ENCODE measurements at places on chromosomes 3 and 15.

GRCh38 chr15:52288051-52288942 is 7.3 kb downstream of the MYO5C start:
- no peak for DNase-seq

- no peak for DNase-seq
Measured at GRCh38 chr3:149042789-149043386, 43.4 kb downstream of the HLTF start.

GRCh38 chr15:64044300-64045100 is 1.8 kb downstream of the DAPK2 start:
- no peak for DNase-seq

GRCh38 chr15:77066971-77067690 is 3.8 kb downstream of the TSPAN3 start:
- peak; percentile 26 for DNase-seq

- DNase-seq, result no peak
Measured at GRCh38 chr3:99647081-99647480, 8.7 kb downstream of the COL8A1 start.

DNA sequence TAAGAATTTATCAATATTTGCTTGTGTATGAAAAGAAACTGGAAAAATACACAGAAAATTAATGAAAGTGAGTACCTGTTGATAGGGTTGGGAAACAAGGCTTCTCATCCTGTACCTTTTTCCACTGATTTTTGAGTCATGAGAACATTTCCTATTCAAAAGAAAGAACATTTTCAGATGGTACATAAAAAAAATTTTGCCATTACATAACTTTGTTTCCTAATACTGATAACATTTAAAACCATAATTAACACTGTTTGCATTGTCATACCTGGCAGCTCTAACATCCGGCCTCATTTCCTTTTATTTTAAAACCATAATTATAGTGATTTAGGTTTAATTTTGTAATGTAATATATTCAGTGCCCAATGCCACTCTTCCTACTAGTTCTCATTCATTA is 11.7 kb downstream of the NKTR start:
- no peak for DNase-seq

- DNase-seq, result no peak
Measured at GRCh38 chr3:79848876-79849275, 81.1 kb upstream of the ROBO1 start.

DNA sequence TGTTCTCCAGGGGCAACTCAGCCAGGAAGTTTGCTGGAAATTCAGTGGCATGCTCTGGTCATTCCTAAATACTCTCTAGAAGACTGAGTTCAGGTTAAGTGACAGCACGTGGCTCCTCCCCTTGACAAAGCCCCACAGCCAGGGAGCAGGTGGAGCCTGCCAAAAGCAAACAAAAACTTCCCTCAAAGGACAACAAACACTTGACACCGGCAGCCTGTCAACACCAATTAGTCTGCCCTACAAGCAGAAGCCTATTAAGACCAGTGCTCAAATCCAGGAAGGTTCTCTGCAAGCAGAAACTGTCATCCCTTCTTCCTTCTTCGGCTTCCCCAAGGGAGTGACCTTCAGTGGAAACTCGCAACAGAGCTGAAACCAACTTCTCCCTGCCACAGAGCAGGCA is 5.0 kb downstream of the MEX3B start:
- peak; percentile 55 for DNase-seq

DNA sequence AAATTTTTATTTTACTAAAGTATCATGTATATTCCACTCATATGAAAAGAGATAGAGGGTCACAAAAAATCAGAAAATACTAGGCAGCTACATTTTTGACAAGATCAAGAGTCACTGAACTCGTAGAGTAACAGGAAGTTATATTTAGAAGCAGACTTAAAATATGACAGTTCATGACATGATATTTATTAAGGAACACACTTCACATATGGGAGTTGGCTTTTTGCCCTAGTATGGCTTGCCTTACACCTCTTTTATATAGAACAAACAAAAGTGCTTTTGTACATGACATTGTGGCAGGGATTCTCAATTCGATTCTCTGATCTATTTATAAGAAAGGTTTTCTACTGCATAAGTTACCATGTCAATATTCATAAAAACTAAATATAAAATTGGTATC is 80.1 kb upstream of the GBE1 start:
- no peak for DNase-seq

- DNase-seq, result peak; percentile 89
Measured at GRCh38 chr3:139934613-139935015, 371 bp upstream of the CLSTN2 start.

DNA sequence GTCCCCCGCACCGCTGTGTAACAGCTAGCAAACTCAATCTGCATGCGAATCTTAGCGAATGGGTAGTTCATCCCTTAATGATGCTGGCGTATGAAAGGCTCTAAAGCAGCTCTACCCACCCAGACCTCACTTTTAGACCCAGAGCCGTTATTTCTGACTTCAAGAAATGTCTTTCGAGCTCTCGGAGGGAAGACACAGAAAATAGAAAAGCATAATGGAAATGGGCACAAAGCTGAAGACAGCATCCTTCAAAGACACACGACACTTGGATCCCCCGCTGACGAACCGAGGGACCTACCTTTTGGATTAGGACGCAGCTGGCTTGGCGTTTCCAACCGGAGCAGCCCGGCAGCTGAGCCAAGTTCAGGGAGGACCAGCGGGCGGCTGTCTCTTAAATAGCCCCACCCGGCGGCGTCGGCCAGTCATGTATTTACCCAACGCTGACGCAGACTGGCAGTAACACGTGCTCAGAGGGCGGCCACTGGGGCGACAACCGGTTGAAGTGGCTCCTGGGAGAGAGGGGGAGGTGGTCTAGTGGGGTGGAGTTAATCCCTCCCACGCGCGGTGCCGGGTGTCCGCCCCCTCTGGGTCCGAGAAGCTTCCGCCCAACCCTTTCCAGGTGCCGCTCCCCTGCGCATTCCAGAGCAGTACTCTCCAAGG is 1.5 kb downstream of the CCK start:
- no peak for DNase-seq

DNA sequence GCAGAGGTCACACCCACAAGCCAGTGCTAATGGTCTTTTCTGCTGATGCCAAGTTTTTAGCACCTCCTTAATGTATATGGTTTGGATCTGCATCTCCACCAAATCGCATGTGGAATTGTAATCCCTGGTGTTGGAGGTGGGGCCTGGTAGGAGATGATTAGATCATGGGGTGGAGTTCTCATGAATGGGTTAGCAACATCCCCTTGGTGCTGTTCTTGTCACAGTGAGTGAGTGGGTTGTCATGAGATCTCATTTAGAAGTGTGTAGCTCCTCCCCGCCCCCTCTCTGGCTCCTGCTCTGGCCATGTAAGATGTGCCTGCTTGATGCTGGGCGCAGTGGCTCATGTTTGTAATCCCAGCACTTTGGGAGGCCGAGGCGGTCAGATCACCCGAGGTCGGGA is 37.3 kb upstream of the KLHL6 start:
- no peak for DNase-seq

DNA sequence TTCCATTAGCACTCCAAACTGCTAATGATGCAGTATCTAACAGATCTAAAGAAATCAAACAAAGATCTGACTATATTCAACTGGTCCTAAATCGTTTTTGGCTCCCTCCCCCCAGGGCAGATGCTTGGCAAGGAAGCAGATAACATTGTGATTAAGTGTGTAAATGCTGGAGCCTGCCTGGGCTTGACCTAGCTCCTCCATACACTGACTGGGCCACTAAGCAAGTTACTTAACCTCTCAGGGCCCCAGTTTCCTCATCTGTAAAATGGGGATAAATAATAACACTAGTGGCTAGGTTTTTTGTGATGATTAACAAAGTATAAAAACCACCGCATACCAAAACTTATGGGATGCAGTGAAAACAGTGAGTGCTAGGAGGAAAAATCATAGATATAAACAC is 9.2 kb downstream of the EID1 start:
- DNase-seq, result no peak

GRCh38 chr3:72982609-72983366 is 13.8 kb upstream of the PPP4R2 start:
- no peak for DNase-seq

DNA sequence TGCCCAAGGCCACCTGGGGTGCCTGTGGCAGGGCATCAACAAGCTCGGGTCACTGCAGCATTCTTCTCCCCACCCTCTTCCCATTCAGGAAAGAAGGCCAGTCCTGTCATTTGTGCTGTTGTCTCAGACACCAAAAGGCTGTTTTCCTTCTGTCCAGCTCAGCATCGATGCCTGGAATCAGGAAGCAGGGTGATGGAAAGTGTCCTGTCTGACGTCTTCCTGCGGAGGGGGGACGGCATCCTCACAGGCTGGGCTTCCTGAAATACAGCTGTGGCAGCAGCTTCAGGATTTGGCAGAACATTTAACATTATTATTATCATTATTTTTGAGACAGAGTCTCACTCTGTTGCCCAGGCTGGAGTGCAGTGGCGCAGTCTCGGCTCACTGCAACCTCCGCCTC is 33.0 kb upstream of the ANKDD1A start:
- no peak for DNase-seq

DNA sequence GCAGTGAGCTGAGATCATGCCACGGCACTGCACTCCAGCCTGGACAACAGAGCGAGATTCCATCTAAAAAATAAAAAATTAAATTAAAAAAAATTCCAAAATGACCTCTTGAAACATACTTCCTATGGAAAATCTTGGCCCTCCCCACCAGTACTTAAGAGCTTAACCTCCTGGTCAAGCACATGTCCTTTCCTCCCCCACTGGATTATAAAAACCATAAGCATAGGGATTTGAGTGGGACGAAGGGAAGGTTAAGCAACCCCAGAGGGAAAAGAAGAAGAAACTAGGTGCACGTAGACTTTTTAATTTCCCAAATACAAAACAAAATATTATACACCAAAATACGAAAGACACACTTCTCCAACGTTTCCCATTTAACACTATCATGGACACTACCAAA is 25.3 kb downstream of the SLC4A7 start:
- no peak for DNase-seq

DNA sequence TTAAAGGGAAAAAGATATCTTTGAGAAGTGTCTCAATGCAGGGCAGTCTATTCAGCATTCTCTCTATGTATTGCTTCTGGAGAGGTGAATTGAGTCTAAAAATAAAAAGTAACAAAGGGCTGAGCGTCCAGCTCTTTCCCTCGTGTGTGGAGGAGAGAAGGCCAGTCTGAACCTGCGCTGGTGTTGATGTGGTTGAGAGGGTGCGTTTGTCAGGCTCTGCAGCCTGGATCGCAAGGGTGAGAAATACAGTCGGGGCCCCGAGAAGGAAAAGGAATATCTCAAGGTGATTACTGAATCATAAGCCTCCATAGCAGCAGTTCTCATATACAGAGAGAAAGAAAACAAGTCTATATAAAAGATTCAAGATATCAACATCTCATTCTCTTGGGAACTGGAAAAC is 494.1 kb upstream of the MDFIC2 start:
- no peak for DNase-seq

DNA sequence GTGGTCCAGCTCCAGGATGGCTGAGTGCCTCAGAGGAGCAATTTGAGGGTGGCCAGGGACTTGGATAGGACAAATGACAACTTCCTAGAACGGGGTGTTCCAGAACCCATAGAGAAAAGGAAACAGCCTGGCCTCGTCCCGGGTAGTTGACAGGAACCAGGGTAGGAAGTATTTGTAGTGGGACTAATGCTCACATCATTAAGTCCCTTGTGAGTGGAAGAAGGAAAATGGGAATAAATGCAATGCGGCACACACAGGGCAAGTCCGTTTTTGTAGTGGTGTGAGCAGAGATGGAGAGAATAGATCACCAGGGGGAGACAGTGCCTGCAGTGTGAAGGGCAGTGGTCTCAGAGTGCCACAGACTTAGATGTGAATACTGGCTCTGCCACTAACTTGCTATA is 19.6 kb downstream of the TIMP4 start:
- DNase-seq, result no peak

DNA sequence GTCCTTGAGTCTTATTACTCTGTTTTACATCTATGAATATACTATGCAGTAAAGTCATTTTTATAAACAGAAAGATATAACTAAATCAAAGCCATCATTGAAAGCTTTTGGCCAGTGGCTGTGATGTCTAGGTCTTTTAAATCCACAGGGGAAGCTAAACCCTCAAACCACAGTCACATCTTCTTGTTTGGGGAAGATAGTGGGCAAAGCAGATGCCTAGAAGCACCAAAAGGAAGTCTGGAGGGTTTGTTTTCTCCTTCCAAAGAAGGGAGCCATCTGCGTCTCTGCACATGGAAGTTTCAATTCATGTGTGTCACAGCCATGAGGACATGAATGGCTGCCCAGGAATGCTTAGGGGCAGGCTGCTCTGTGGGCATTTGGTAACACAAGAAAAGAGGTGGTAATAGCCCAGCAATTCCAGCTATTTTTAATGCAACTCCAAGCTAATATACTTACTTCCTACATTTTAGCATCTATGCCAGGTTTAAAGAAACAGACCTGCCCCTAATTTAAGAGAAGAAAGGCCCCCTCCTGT is 322.2 kb downstream of the SLC9A9 start:
- no peak for DNase-seq

- DNase-seq, result no peak
Measured at GRCh38 chr15:89416339-89417183, 79.8 kb downstream of the RHCG start.

DNA sequence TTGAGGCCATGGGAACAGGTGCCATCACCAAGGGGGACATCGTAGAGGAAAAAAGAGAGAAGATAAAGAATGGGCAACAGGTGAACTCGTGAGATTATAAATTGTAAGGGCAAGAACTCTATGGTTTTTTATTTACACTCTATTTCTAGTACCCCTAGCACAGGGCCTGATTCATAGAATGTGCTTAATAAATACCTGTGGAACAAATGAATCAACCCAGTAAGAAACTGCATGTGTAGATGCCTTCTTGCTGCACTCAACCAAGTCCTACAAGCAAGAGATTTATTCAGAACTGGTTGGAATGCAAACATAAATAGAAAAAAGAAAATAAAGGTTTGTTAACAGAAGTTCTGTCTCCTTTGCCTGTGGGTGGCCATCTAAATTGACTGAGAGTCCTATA is 18.7 kb upstream of the KPNA1 start:
- DNase-seq, result no peak

- DNase-seq, result no peak
Measured at GRCh38 chr15:74780523-74781430, 1.1 kb upstream of the CSK start.

DNA sequence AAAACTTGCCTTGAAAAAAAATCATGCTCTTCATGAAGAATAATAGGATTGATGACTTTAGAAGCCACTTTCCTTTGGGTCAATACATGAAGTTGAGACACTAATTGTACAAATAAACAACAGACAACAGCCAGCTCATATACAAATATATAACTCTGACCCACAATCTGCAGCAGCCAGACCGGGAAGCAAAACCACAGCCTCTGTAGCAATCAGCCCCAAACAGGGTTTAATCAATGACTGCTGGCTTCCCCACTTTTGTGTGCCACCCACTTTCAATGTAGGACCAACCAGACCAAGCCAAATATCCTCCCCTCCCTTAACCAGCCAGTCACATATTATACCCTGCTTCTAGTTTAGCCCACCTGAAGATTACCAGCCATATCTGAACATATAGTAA is 39.0 kb downstream of the IFT57 start:
- DNase-seq, result no peak

- DNase-seq, result no peak
Measured at GRCh38 chr3:22122567-22122966, 371.6 kb upstream of the ZNF385D start.

- DNase-seq, result no peak
Measured at GRCh38 chr3:78900880-78901279, 866.9 kb downstream of the ROBO1 start.

All from DMS79 treated with DMSO at 0.1 percent for 48 hours (cell line).